Activated T-cell treated with anti-CD3 and anti-CD28 coated beads, Interleukin-2, amount 50 U/mL, for 72 hours (primary cell): ENCODE measurements at places on chromosomes 7 and 10. TPM values are rescaled to one million over a fixed set of nuclear protein-coding genes. Genes with fewer than 3 reads are reported as not detected.

FGF8 gene
- 0.49 TPM for total RNA-seq

TAS2R4 gene
- 1.4 TPM for total RNA-seq

LZTS2 gene
- 12.0 TPM for total RNA-seq

MSS51 gene
- total RNA-seq, result 3.8 TPM

GRCh38 chr7:10634239-10634638 lies 339.4 kb upstream of the PHF14 start:
- DNase-seq, result no peak

- DNase-seq, result no peak
These were observed 29.1 kb downstream of the CPED1 start for GRCh38 chr7:121017586-121017985.
